Activated CD4-positive, alpha-beta memory T cell treated with anti-CD3 and anti-CD28 coated beads for 36 hours (primary cell): ENCODE measurements at places on chromosomes 13 and 19. TPM values are rescaled to one million over a fixed set of nuclear protein-coding genes. Genes with fewer than 3 reads are reported as not detected.

- H3K27ac ChIP-seq, result peak overlapping the region; percentile 79
- peaks cover 44% of the 10 kb centered on the region for H3K36me3 ChIP-seq
- DNase-seq, result no peak
- no peak overlapping the region for H3K4me3 ChIP-seq
- no peaks in the 10 kb centered on the region for H3K27me3 ChIP-seq
Observed at GRCh38 chr19:42113641-42114348, 18.5 kb downstream of the POU2F2 start.

GRCh38 chr19:4749870-4750590 lies 26.4 kb upstream of the DPP9 start:
- no peaks in the 10 kb centered on the region for H3K4me1 ChIP-seq
- peaks cover 17% of the 10 kb centered on the region for H3K27me3 ChIP-seq
- no peaks in the 10 kb centered on the region for H3K36me3 ChIP-seq
- H3K4me3 ChIP-seq, result no peak overlapping the region
- no peak overlapping the region for H3K27ac ChIP-seq
- peak; percentile 13 for DNase-seq

- H3K4me1 ChIP-seq, result no peaks in the 10 kb centered on the region
- H3K27me3 ChIP-seq, result no peaks in the 10 kb centered on the region
Observed at GRCh38 chr13:84844473-84844872, 954.7 kb downstream of the SLITRK6 start.

GRCh38 chr13:77316430-77316829 lies 10.5 kb downstream of the MYCBP2 start:
- no peak for DNase-seq
- no peaks in the 10 kb centered on the region for H3K36me3 ChIP-seq
- peaks cover 80% of the 10 kb centered on the region for H3K4me1 ChIP-seq
- H3K27me3 ChIP-seq, result no peaks in the 10 kb centered on the region
- no peak overlapping the region for H3K4me3 ChIP-seq
- no peak overlapping the region for H3K27ac ChIP-seq

GRCh38 chr13:61751039-61751438 lies 335.4 kb upstream of the PCDH20 start:
- no peak overlapping the region for H3K27ac ChIP-seq
- no peaks in the 10 kb centered on the region for H3K4me1 ChIP-seq
- no peak overlapping the region for H3K4me3 ChIP-seq
- H3K27me3 ChIP-seq, result no peaks in the 10 kb centered on the region
- DNase-seq, result no peak

GRCh38 chr19:50330365-50331078 lies 1.3 kb upstream of the KCNC3 start:
- peaks cover 52% of the 10 kb centered on the region for H3K27me3 ChIP-seq
- H3K27ac ChIP-seq, result peak overlapping the region; percentile 88
- H3K4me3 ChIP-seq, result peak overlapping the region; percentile 82
- H3K4me1 ChIP-seq, result peaks cover 76% of the 10 kb centered on the region
- peaks cover 25% of the 10 kb centered on the region for H3K36me3 ChIP-seq
- peak; percentile 94 for DNase-seq

GRCh38 chr13:85249151-85249550 lies 550.1 kb downstream of the SLITRK6 start:
- H3K36me3 ChIP-seq, result no peaks in the 10 kb centered on the region
- no peaks in the 10 kb centered on the region for H3K4me1 ChIP-seq
- DNase-seq, result no peak
- no peak overlapping the region for H3K27ac ChIP-seq
- no peak overlapping the region for H3K4me3 ChIP-seq
- H3K27me3 ChIP-seq, result no peaks in the 10 kb centered on the region

DNA sequence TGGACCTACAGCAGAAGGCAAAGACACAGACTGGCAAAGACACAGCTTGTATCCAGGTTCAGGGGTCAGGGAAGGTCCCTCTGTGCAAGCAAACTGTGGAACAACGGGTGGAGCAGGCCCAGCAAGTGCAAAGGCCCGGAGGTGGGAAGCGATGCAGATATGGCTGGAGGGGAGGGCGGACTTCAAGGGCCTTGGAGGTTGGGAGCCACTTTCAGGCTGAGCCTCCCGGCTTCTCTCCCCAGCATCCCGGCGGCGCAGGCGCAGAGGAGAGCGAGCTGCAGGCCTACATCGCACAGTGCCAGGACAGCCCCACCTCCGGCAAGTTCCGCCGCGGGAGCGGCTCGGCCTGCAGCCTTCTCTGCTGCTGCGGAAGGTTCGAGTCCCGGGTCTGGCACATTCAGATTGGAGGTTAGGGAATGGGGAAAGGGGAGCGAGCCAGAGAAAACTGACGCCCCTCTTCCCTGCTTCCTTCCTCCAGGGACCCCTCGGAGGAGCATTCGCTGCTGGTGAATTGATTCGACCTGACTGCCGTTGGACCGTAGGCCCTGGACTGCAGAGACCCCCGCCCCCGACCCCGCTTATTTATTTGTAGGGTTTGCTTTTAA lies 2.1 kb upstream of the PNPLA6 start:
- no peak for DNase-seq
- peak overlapping the region; percentile 45 for H3K27ac ChIP-seq
- H3K27me3 ChIP-seq, result no peaks in the 10 kb centered on the region
- peaks cover 12% of the 10 kb centered on the region for H3K36me3 ChIP-seq
- H3K4me3 ChIP-seq, result peak overlapping the region; percentile 94

GRCh38 chr19:8577247-8577646 lies at the start of gene MYO1F:
Gene MYO1F, minus strand, starts transcription at chr19:8577442. Its CDS starts 133 bp downstream, at chr19:8577309.
- H3K4me3 ChIP-seq, result peak within 1 kb of the TSS; percentile 90
- DNase-seq, result peak; percentile 44

DNA sequence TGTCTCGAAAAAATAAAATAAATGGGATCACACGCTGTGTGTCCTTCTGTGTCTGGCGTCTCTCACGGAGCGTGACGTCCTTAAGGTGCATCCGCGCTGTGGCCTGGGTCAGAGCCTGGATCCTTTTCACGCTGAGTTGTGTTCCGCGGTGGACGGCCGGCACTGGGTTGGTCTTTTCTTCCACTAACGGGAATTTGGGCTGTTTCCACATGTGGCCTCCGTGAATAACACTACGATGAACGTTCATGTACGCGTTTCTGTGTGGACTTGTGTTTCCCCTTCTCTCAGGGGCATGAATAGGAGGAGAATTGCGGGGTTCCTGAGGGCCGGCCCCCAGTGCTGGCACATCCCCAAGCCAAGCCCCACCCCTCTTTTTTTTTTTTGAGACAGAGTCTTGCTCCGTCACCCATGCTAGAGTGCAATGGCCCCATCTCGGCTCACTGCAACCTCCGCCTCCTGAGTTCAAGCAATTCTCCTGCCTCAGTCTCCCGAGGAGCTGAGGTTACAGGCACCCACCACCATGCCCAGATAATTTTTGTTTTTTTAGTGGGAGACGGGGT lies 6.2 kb upstream of the PTBP1 start:
- no peaks in the 10 kb centered on the region for H3K36me3 ChIP-seq
- no peak overlapping the region for H3K27ac ChIP-seq
- H3K4me3 ChIP-seq, result no peak overlapping the region
- no peaks in the 10 kb centered on the region for H3K4me1 ChIP-seq
- no peaks in the 10 kb centered on the region for H3K27me3 ChIP-seq

- H3K36me3 ChIP-seq, result peaks cover 24% of the 10 kb centered on the region
- no peak overlapping the region for H3K4me3 ChIP-seq
- DNase-seq, result no peak
- H3K4me1 ChIP-seq, result peaks cover 62% of the 10 kb centered on the region
Observed at GRCh38 chr13:99269627-99270241, 11.6 kb upstream of the GPR18 start.

GRCh38 chr13:97512732-97513131 lies 78.8 kb downstream of the RAP2A start:
- H3K4me3 ChIP-seq, result no peak overlapping the region
- H3K36me3 ChIP-seq, result no peaks in the 10 kb centered on the region
- H3K4me1 ChIP-seq, result no peaks in the 10 kb centered on the region
- no peak overlapping the region for H3K27ac ChIP-seq

DNA sequence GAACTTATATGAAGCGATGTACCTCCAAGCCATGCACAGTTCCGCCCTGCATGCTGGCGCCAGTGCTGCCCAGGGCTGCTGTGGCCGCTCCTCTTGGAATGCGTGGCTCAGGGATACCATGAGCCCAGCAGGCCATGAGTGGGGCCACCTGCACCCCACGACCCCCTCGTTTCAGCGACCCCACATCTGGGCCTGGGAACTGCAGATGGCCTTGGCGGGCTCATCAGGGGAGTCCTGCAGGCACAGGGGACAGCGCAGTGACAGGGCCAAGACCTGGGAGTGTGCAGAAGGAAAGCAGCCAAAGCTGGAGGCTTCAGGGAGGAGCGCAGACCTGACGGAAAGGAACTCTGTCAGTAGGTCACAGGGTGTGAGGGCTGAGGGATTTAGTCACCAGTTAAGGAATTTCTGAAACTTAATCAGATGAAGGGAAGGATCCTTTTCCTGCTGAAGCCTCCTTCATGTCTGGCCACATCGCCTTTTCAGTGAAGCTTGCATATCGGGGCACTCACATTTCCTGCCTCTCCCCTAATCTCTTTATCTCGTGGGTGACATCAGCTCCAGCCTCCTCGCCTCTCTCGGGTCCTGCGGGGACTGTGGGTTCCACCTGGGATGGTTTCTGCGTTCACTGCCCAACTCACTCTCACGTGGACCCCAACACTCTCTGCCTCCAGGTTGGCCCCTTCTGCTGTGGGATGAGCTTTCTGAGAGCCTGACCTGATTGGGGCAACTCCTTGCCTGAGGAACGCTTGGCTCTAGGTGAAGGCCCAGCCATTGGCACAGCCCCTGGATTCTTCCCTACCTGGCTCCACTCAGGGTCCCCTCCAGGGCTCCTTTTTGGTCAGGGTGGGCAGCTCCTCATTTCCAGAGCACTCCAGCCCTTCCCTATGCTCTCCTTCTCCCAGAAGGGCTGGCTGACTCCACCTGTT lies 123.5 kb downstream of the CRYL1 start:
- H3K4me3 ChIP-seq, result no peak overlapping the region
- no peaks in the 10 kb centered on the region for H3K36me3 ChIP-seq
- H3K27me3 ChIP-seq, result no peaks in the 10 kb centered on the region
- H3K4me1 ChIP-seq, result peaks cover 10% of the 10 kb centered on the region
- no peak overlapping the region for H3K27ac ChIP-seq
- no peak for DNase-seq

DNA sequence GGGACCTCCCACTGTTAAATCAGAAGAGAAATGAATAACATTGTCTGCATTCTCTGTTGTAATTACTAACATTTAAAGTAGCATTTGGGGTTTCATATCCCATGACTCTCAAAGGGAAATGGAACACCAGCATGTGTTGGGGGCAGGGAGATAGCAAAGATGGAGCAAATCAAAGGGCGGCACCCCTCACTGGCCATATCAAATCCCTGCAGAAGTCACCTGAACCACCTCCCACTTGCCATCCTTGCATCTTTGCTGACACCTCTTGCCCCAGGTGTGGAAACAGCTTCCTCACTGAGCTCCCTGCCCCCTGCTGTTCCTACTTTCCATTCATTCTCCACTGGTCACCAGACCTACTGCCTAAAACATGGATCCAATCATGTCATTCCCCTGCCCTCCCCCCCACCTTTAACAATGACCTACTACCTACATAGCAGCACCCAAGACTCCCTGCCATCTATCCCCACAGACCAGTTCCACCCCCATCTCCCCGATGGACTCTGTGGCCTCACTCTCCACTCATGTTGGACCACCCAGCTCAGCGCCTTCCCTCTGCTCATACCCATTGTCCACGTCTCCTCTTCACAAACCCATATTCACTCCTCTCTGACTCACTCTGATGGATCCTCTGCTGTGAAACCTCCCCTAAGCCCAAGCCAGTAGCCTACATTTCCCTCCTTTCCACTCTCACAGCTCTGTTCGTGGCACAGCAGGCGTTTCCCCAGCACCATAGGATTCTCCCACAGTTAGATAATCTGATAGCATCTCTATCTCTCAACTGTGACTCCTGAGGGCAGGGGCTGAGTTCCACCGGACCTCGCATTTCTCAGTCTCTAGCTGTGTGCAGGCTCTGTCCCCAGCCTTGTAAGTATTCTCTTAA lies 55.9 kb downstream of the DLEU7 start:
- no peak overlapping the region for H3K4me3 ChIP-seq
- no peaks in the 10 kb centered on the region for H3K4me1 ChIP-seq
- DNase-seq, result no peak
- H3K27me3 ChIP-seq, result no peaks in the 10 kb centered on the region
- no peaks in the 10 kb centered on the region for H3K36me3 ChIP-seq
- H3K27ac ChIP-seq, result no peak overlapping the region

GRCh38 chr13:73556902-73557301 lies 498.1 kb downstream of the KLF5 start:
- no peak for DNase-seq
- peaks cover 3% of the 10 kb centered on the region for H3K27me3 ChIP-seq
- no peaks in the 10 kb centered on the region for H3K4me1 ChIP-seq
- no peaks in the 10 kb centered on the region for H3K36me3 ChIP-seq
- H3K4me3 ChIP-seq, result no peak overlapping the region
- no peak overlapping the region for H3K27ac ChIP-seq

DNA sequence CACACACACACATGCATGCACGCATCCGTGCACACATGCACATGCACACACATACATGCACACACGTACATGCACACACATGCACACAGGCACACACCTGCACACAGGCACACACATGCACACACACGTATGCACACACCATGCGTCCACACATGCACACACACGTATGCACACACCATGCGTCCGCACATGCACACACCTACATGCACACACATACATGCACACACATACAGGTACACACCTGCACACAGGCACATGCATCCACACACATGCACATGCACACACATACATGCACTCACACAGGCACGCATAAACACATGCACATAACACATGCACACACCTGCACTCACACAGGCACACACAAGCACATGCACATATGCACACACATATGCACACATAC lies 112.1 kb downstream of the DPF1 start:
- peaks cover 21% of the 10 kb centered on the region for H3K36me3 ChIP-seq
- H3K27me3 ChIP-seq, result no peaks in the 10 kb centered on the region
- DNase-seq, result no peak
- no peak overlapping the region for H3K4me3 ChIP-seq
- peaks cover 13% of the 10 kb centered on the region for H3K4me1 ChIP-seq

GRCh38 chr19:912181-913079 lies 589 bp downstream of the R3HDM4 start:
- H3K4me3 ChIP-seq, result peak overlapping the region; percentile 77
- peaks cover 5% of the 10 kb centered on the region for H3K36me3 ChIP-seq
- peak overlapping the region; percentile 82 for H3K27ac ChIP-seq
- DNase-seq, result no peak

DNA sequence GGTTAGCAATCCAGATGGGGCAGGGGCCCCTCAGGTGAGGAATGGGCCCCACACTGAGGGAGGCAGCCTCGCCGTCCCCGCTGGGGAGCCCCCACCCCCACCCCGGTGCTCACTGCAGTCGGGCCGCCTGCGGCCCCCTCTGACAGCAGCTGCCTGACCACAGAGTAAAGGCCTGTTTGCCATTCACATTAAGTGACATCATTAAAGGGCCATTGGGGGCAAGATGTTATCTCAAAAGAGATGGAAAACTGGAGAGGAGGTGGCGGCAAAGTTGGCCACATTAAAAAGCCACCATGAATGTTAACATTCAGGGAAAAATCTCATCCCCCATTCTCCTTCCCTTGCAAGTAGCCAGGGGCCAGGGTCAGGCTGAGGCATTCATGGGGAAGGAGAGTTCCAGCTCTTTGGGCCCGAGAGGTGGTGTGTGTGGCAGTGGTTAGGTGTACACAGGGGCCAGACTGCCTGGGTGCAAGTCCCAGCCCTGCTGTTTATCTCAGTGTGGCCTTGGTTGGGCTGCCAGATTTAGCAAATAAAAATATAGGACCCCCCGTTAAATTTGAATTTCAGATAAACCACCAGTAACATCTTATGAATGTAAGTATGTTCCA lies 20.9 kb downstream of the VSTM2B start:
- H3K4me3 ChIP-seq, result no peak overlapping the region
- no peaks in the 10 kb centered on the region for H3K4me1 ChIP-seq

The COMP gene
- not detected for total RNA-seq

The NKG7 gene
- 149 TPM for total RNA-seq

The PTGIR gene
- total RNA-seq, result 24.6 TPM

The CA11 gene
- total RNA-seq, result 15.9 TPM

The LILRB3 gene
- total RNA-seq, result 0.68 TPM

The SELENOV gene
- not detected for total RNA-seq

The KIR2DL1 gene
- total RNA-seq, result not detected

The TGFBR3L gene
- 4.6 TPM for total RNA-seq

The HIPK4 gene
- total RNA-seq, result not detected

The KASH5 gene
- total RNA-seq, result 2.6 TPM
